ENCODE measurements at places on chromosomes 11 and 22. TPM values are rescaled to one million over a fixed set of nuclear protein-coding genes. Genes with fewer than 3 reads are reported as not detected.

DNA sequence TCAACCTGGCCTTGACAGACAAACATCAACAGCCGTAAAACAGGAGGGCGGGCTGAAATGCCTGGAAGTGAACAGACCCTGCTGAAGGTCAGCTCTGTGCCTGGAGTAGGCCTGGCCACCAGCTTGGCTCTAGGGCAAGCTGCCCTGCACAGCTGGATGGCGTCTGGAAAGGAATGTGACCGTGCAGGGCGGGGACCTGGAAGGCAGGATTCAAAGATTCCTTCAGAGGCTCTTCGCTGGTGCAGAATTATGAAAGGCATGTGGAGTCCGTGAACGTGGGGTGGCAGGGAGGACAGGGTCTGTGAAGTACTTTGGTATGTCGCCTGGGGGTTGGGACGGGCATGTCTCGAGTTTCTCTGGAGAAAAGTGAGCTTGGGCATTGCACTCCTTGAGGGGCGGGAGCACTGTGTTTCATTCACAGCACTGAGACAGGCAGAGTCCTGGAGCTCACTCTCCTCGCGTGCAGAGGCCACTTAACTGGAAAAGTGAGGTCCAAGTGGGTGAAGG lies 1.5 kb downstream of the EHD1 start:
- H3K4me3 ChIP-seq = peak overlapping the region; percentile 59
- H3K36me3 ChIP-seq = no peaks in the 10 kb centered on the region
- H3K27ac ChIP-seq = peak overlapping the region; percentile 17
- no peaks in the 10 kb centered on the region for H3K27me3 ChIP-seq

KCNJ1 gene
- 0.48 TPM for total RNA-seq

DNA sequence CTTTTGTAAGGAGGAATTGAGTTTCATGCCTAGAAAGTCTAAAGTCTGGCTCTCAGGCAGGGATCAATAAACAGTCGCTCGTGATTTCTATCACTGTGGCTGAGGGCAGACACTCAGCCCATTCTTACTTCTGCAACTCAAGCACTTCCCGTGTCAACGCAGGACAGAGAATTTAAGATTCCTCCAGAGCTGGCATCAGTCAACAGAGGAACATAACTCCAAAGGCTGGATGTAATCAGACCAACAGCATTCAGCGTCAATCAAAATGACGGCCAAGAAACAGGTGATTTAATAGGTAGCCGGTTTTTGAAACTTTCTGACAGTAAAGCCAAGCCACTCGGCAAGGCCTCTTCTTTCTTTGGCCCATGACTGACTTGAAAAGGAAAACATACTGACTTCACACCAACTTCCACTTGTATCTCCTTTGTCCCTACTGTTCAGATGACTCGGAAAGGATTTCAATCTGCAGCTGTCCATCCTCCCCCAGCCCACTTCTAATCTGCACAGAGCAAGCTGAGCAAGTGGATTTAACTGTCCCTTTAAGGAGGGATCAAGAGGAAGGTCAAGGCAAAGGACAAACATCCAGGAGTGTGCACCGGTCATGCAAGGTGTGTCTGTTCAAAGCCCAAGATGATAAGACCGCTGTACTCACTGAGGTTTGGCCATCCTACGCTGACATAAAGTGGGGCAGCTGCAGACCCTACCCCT lies 9.5 kb downstream of the VPS37C start:
- DNase-seq = no peak
- no peak overlapping the region for H3K27ac ChIP-seq
- no peaks in the 10 kb centered on the region for H3K36me3 ChIP-seq
- peaks cover 11% of the 10 kb centered on the region for H3K4me1 ChIP-seq
- no peaks in the 10 kb centered on the region for H3K27me3 ChIP-seq

GRCh38 chr11:61689164-61689496 lies 8.9 kb downstream of the DAGLA start:
- no peak overlapping the region for H3K27ac ChIP-seq
- H3K36me3 ChIP-seq = no peaks in the 10 kb centered on the region
- H3K27me3 ChIP-seq = no peaks in the 10 kb centered on the region
- DNase-seq = no peak
